ENCODE measurements at places on chromosomes 2 and 18.

DNA sequence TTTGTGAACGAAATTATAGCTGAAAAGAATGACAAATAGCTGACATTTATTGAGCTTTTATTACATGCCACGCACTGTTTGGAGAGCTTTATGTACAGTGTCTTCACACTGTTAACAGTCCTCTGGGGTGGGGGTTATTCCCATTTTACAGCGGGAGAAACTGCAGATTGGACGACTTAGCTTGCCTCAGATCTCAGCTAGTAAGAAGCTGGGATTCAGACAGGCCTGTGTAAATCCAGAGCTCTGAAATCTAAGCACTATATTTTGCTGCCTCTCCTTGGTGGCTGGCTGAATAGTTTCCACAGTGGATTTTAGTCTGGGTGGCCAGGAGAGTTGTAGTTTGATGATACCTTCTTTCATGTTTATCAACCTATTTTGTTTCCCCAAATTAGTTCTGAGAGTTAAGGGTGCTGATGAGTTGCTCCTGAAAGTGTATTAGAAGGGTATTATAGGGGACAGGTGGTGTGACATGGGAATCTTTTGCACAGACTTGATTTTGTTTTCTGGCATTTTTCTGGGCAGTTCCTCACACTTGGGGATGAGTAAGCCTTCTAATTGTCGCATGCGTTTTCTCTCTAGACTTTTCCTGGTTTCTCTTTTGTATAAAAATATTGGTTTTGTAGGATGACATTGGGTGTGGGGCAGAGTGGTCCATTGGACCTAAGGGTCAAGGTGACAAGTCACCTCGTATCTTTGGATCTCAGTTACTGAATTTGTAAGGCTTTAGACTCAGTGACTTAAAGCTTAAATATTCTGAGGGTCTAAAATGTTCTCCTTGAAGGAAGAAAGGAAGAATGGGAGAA, 1.5 kb downstream of the ACSL3 start:
- DNase-seq, result no peak

- no peak for DNase-seq
These were observed 14.0 kb downstream of the ATP8B1 start for GRCh38 chr18:57789090-57789489.

GRCh38 chr2:118589721-118590120, 257.7 kb downstream of the EN1 start:
- no peak for DNase-seq

DNA sequence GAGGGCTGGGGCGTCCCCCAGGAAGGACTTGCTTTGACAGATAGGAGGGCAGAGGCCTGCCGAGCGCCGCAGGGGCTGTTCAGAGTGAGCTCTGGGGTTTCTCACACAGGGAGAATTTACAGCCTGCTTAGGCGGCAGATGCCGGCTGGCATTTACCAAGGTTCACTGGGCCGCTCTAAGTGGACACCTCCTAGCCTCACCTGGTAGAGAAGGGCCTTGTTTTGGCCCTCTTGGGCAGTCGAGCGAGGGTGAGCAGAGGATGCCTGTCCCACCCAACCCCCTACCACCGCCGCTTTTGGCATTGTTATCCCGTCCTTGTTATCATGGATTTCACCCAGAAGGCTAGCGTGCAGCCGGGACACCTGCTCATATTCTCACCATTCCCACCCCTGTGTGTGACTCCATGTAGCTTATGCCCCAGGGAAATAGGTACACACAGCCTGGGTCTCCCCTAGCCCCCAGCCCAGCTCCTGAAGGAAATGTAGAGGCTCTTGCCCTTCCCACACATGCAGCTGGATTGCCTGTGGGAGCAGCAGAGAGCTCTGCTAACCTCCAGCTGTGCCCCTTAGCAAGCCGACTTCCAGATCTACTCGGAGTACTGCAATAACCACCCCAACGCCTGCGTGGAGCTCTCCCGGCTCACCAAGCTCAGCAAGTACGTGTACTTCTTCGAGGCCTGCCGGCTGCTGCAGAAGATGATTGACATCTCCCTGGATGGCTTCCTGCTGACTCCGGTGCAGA, 52.4 kb downstream of the FAM168B start:
- DNase-seq, result no peak

DNA sequence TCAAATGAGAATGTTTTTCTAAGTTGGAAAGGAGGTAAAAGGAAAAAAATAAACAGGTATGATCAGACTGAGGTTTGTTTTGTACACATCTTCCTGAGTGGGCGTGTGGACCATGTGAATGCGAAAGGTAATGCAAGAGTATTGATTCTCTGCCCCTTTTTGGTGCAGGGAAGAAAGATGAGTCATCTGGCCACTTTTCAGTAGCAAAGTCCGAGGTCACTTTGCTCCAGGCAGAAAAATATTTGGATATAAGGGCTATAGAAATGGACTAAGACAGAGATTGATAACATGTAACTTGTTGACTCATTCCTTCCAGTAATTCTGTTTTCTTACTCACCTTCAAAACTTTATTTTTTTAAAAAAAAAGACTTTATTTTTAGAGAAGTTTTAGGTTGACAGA, 130.5 kb downstream of the DSEL start:
- DNase-seq, result no peak

- DNase-seq, result no peak
These were observed 2.4 kb downstream of the GPR17 start for GRCh38 chr2:127648321-127648720.

- DNase-seq, result no peak
These were observed 754.1 kb upstream of the SLC8A1 start for GRCh38 chr2:41206004-41206403.

- no peak for DNase-seq
These were observed 72.2 kb upstream of the TMEM17 start for GRCh38 chr2:62577994-62578781.

GRCh38 chr2:154686162-154686561, 12.3 kb upstream of the KCNJ3 start:
- DNase-seq, result no peak

DNA sequence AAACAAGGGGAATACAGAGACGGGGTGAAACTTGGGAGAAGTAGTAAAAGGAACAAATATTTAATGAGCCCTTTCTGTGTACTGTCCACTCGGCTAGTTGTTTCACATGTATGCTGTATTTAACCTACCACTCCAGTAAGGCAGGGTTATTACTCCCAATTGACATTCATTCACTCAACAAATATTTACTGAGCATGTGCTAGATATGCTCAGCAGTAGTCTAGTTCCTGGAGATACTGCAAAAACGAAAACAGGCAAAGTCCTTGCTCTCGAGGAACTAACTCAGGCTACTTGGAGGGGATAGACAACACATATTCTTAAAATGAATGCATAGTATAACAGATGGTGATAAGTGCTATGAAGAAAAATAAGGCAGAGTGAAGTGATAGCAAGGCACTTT, 207.3 kb downstream of the SS18 start:
- DNase-seq, result no peak

DNA sequence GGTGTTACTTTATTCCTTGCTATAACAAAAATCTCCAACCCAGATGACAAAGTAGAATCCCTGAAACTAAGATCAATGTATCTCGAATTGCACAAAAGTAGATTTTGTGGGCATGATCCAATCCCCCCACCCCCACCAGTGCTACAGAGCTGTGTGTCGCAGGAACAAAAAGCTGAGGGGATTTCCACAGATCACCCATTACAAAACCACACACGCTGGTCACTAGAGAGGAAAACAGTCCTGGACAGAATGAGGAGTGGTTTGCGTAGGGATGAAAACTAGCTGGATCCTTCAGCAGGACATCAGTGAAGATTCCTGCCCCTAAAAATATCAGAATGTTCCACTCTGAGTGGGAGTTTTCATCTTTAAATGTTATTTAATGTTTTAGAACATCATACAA, 165.3 kb upstream of the STK17B start:
- no peak for DNase-seq

- DNase-seq, result no peak
These were observed 15.8 kb downstream of the MTCL1 start for GRCh38 chr18:8721094-8721669.

DNA sequence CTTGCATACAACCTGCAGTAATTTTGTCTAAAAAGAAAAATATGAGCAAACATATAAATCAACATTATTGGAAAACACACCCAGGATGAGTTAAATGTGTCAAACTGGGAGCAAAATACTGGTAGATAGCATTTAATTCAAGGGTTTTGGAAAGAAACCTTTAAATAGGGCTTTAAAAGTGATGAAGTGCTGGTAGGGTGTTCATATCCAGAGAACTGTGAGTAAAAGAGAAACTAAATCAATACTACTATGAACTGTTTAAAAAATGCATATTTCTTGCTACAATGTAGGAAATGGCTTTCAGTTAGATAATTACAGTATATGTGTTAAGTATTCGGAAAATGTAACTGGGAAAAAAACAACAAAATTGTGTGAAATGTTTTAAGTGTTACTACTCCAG, 117.8 kb downstream of the ATAD2B start:
- DNase-seq, result no peak

GRCh38 chr2:46549166-46549844, 69.9 kb downstream of the TMEM247 start:
- no peak for DNase-seq

- no peak for DNase-seq
These were observed 98.9 kb upstream of the ZFP36L2 start for GRCh38 chr2:43325107-43325811.

DNA sequence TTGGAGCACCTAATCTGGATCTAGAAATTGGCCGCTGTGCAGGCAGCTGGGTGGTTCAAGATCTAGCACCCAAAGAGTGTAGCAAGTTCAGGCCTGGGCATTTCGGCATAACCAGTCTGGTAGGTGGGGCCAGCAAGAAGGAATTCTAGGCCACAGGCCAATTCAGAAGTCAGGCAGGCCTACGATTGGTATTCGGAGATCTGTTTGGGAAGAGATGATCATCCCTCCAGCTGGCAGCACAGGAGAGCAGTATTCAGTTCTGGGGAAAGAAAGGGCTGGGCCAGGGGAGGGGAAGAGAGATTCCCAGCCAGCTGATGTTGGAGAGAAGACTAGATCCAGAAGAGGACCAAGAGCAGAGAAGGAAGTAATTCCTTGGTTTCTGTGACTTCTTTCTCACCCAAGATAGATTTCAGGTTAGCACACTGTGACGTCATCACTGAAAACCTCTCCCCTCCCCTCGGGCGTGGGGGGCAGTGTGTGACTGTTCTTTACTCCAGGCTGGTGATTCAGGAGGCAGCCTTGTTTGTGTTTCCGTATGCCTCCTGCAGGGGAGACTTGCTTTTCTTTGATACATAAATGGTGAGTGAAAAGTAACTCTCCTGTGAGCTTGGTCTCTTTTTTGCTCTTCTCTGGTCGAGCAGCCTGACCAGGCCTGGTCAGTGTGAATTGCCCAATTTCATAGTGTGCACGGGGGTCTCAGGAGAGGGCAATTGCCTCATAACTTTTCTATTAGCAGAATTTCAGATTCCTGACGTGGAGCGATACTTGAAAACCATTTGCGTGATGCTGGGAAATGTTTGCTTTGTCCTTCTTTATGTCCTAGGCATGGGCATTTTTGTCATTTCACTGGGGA, 61.1 kb downstream of the MEIS1 start:
- DNase-seq, result no peak

GRCh38 chr2:79596403-79596802, 83.6 kb downstream of the CTNNA2 start:
- no peak for DNase-seq

- no peak for DNase-seq
These were observed 274.5 kb downstream of the TSN start for GRCh38 chr2:122029945-122030344.

Data from NCI-H1436 treated with DMSO at 0.1 percent for 48 hours (cell line).